ENCODE measurements at places on chromosomes 13 and 19.

GRCh38 chr13:28849441-28849840, 29.3 kb downstream of the MTUS2 start:
- no peak for DNase-seq

DNA sequence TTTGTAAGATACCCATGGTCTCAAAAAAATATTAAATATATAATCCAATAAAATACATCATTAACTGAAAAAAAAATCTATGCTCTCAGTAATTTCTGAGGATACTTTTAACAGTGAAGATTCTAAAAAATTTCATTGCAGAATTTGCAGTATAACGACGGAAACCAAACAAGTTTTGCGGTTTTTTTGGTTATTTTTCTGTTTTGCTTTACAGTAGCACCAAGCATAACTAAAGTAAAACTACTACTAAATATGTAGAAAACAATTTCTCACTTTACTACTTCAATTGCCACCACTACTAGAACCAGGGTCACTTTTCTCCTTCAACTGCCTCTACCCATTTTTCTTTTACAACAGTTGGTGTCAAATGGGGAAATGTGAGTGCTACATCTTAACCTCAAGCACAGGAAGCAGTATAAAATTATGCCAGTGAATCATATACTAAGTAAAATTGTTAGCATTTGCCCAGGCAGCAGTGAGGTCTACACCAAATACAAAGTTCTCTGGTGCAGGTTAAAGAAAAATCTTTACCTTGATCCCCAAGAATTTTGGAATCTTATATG, 24.1 kb downstream of the MICU2 start:
- DNase-seq, result no peak

GRCh38 chr13:58908019-58908679, 1255.6 kb downstream of the DIAPH3 start:
- DNase-seq, result no peak

GRCh38 chr19:56746367-56746766, 74.8 kb upstream of the ZNF835 start:
- DNase-seq, result no peak

- DNase-seq, result no peak
Measured at GRCh38 chr13:32002873-32003272, 28.7 kb upstream of the FRY start.

GRCh38 chr19:41917676-41918075, 10.6 kb downstream of the ERFL start:
- no peak for DNase-seq

DNA sequence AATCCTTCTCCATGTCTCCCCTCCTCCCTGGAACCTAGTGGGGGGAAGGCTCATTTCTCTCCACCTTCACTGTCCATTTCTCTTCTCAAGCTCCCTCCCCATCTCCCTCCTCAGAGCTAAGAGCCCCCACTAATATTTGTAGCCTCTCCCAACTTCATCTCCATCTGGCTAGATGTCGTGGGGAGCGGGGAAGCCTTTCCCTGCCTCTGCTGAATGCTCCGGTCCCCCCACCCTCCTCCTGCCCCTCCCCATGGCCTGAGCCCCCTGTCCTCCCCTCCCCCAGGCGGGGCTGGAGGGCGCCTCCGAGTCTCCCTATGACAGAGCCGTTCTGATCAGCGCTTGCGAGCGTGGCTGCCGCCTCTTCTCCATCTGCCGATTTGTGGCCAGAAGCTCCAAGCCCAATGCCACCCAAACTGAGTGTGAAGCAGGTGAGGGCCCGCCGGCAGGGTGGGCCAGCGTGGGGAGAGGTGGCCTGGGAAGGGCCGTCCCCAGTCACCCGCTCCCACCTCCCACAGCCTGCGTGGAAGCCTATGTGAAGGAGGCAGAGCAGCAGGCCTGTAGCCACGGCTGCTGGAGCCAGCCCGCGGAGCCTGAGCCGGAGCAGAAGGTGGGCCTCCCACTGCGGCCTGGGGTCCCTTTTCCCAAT, 1.0 kb downstream of the TMEM59L start:
- DNase-seq, result no peak

DNA sequence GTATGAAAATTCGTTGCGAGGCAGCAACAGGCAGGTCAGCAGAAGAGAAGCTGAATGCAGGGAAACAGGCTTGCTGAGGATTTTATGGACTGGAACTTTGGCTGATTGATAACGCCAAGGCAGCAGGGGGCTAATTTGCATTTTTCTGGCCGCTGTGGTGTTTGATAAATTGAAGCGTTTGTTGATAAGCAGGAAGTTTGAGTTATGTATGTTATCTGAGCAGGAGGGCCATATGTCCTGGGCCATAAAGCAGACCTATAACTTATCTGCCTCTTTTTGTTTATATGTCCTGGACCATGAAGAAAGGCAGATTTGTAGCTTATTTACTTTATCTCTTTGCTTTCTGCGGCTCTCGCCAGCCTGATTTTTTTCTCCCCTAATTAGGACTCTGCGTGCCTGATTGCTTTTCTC, 65.9 kb downstream of the ZNF627 start:
- no peak for DNase-seq

GRCh38 chr13:26480246-26480855, 77.1 kb upstream of the WASF3 start:
- peak; percentile 21 for DNase-seq

GRCh38 chr13:60369242-60369641, 27.8 kb upstream of the TDRD3 start:
- peak; percentile 9 for DNase-seq

- peak; percentile 64 for DNase-seq
Measured at GRCh38 chr13:113209336-113209758, at the start of gene CUL4A. Gene CUL4A (plus strand): TSS chr13:113209613. CDS start chr13:113209628, 15 bp downstream.

DNA sequence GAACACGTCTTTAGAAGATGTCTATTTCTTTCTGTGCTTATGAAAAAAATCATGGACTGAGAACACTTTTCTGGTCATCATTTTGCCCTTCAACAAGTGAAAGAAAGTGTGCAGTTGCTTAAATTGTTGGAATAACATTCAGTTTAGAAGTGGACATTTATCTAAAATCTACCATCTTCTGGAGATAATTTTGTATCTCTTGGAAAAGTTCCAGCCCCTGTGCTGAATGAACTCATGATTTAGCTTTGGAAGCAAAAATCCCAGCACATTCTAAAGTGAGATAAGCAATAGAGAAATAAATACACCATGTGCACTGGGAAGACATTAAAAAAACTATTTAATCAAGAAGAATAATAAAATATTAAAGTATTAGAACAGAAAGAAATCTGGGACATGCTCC, 1420.8 kb upstream of the SLC10A2 start:
- peak; percentile 39 for DNase-seq

DNA sequence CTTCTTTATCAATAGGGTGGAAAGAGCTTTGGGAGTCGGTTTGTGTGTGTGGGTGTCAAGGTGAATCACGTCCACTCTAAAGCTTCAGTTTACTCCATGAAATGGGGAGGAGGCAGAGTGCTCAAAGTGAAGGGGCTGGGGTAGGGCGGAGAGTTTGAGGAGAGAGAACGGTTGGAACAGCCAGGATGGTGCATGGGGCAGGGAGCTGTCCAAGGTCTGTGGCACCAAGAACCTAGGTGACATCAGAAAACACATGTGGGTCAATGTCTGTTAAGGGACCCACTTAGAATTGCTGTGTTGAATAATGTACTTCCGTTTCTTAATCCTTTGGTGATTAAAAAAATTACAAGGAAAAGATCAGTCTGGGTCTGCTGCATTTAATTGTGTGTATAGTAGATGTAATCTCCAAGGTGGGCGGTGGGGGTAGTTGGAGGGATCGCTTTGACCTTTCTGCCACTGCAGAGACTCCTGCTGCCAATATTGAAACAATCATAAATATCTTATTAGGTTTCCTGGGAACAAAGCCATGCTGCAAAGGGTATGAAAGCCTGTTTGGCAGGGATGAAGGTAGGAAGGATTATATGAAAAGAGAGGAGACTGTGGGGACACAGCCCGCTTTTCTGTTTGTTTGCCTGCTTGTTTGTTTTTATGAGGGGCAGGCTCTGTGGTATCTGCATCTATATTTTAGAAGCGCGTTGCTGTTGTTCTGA, 122.3 kb downstream of the ATP8A2 start:
- no peak for DNase-seq

DNA sequence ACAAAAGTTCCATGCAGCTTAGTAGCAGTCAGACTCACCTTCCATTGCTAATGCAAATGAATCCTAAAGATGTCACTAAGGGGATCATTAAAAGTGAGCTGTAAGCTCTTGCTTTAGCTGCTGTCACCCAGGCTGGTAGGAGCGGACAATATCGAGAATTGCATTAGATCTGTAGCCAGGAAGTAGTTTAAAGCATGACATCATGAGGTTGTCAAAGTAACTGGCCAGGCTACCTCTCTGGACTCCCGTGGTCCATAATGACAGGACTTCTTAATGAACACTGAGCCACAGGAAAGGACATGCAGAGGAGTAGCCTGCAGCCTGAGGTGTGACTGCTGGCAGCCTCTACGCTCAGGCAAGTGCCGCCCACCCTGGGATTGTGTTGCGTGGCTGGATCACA, 522.3 kb upstream of the NBEA start:
- no peak for DNase-seq

DNA sequence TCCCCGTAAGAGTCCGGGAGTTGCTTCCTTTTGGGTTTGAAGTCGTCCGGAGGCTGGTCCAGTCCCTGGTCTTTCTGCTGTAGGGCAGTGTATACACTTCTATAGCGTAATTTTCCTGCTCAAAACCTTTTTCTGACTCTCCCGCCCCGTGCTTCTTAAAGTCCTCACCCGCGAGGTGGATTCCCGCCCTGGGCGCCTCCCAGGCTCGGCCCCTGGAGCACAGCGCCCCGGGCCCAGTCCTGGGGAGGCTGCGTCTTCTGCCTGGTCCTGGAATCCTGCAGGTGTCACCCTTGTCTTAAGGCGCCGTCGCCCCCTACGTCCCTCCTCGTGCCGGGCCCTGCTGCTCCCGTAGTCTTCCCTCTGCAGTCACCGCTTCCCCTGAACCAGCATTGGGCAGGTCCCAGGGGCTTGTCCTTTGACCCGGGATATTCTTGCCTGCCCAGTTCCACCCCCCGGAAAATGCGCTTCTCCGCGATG, 34.4 kb upstream of the ZNF808 start:
- no peak for DNase-seq

DNA sequence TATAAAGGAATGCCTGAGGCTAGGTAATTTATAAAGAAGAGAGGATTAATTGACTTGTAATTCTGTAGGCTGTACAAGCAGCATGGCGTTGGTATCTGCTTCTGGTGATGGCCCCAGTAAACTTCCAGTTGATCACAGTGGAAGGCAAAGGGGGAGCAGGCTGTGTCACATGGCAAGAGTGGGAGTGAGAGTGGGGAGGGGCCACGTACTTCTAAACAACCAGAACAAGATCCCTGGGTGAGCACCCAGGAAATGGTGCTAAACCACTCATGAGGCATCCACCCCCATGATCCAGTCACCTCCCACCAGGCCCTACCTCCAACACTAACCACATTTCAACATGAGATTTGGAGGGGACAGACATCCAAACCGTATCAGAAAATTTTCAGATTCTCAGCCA, 3.0 kb upstream of the RNF113B start:
- no peak for DNase-seq

DNA sequence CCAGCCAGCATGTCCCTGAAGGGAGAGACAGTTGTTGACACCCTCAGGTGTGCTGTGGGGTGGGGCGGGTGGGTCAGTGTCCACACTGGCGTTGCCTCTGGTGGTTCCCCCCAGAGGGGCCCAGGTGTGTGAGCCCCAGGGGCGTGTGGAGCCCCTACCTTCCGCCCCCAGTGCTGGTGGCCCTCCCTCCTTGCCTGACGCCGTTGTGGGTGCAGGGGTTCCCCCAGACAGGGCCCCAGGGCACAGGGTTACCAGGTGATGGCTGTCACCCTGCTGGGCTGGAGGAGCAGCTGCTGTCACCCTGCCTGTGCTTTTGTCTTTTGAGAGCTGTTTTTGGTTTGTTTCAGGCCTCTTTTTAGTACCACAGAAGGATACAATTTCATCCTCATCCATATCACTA, 27.2 kb downstream of the ATP4B start:
- no peak for DNase-seq

DNA sequence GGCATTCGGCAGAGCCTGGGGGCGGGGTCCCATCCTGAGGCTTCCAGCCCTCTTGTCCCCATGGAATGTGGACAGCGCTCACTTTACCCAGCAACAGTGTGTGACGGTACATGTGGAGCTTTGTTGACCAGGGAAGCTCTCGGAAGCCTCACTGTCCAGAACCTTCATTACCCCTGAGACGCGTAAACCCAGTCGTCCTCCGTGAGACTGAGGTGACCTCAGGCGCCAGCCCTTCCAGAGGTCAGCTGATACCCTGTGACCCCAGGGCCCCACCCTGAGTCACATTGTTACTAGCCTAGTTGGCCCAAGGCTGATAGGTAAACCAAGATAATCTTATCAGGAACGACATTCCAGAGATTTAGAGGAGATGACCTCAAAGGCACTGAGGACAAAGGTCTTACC, 10.2 kb upstream of the TMEM160 start:
- no peak for DNase-seq

DNA sequence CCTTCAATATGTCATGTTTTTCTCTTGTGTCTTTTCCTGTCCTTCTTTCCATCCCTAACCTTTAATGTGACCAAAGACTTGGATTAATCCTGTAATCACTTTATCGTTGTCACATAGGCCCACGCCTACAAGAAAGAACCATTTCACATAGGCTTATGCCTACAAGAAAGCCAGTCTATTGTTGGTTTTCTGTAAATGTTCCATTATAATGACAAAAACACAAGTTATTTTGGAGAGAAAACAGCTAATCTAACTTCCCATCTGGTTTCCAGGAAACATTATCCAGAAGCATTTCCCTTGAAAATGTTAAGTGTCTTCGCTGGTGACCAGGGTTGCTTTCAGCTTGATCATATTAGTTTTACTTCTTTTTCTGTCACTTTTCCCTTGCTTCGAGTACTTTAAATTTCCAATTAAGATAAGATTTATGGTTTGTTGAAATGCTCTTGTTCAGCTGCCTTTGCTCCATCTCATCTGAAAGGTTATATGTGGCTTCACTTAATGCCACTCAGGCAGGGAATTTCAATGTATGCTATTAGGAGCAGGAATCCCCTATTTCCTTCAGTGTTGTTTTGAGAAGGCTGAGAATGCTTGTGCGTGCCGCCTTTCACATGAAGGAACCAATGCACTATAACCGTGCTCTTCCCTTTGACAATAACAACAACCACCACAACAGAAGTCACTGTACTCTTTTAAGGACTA, 708.2 kb downstream of the EFNB2 start:
- no peak for DNase-seq

DNA sequence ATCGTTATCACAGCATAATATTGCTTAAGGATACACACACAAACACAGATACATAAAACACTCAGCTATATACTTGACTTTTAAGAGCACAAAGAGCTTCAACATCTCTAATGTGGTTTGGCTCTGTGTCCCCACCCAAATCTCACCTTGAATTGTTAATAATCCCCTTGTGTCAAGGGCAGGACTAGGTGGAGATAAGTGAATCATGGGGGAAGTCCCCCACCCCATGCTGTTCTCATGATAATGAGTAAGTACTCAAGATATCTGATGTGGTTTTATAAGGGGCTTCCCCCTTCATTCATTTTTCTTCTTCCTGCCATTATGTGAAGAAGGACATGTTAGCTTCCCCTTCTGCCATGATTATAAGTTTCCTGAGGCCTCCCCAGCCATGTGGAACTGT, 481.4 kb downstream of the PCDH9 start:
- DNase-seq, result no peak
